ENCODE measurements at places on chromosomes 3 and 15.
A peak's percentile ranks its signal among the peaks of the same experiment; 100 is the strongest.

DNA sequence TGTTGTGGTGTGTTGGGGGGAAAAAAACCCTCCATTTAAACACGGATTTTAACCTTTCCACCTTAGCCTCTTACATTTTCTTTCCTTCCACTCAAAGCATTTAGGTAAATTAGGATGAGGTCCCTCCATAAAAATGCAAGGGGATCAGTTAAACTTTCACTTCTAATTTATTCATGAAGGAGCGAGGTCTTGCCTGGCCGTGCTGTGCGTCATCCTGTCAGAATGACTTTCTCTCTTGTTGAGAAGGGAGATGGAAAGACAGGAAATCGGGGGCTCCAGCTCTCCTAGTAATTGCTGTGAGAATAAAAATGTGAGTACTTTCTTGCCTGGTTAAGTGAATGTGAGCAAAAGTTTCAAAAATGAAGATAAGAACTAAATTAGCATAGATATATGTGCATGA, 962.3 kb upstream of the NR2F2 start:
- DNase-seq: no peak

- no peak for DNase-seq
Measured at GRCh38 chr3:142896996-142897395, 8.1 kb upstream of the PCOLCE2 start.

GRCh38 chr15:45402955-45403877, 24.9 kb upstream of the GATM start:
- DNase-seq: peak; percentile 44

DNA sequence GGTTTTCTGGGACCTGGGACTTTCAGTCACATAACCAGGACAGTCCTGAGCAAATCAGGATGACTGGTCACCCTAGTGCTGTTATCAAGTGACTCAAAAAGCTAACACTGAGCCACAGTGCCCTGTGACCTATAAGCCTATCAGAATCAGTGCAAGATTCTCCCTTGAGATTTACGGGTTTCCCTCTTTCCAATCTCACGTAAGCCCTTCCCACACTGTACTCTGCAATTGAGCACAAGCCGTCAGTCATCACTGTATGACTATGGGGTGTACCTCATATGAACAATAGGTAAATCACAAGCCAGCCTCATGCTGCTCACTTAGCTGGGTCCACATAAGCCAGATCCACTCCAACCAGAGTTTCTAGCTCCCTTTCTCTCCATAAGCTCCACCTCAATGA, 21.0 kb upstream of the CLDN18 start:
- DNase-seq: peak; percentile 28

- no peak for DNase-seq
Measured at GRCh38 chr3:50467919-50468318, 35.5 kb downstream of the CACNA2D2 start.

DNA sequence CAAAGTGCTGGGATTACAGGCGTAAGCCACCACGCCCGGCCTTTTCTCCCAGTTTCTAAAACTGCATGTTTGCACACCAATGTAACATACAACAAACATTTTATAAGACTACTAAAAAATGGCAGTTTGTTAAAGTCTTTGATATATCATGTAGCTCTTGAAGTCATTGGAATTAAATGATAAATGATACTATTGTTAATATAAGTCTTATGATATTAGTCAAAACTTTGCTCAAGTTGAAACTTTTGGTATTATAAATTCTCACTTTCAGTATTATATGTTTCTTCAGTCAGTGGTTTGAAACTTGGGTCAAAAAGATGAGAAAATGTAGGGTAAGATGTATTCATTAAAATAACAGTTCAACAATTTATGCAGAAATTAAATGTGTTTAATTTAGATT, 117.6 kb upstream of the TBL1XR1 start:
- DNase-seq: no peak

- no peak for DNase-seq
Measured at GRCh38 chr3:163071713-163072112, 1575.1 kb downstream of the OTOL1 start.

DNA sequence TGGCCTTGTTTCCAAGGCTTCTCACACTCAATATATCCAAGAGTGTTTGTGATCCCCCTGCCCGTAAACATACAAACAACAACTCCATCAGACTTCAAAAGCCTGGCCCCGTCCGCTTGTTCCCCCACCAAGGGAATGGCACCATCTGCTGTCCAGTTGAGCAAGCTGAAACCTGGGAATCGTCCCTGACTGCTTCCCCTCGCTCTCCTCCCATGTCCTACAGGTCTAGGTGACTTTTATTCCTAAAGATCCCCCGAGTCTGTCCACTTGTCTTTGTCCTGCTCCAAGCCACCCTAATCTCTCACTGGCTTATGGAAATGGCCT, 27.9 kb upstream of the FAM174B start:
- no peak for DNase-seq

DNA sequence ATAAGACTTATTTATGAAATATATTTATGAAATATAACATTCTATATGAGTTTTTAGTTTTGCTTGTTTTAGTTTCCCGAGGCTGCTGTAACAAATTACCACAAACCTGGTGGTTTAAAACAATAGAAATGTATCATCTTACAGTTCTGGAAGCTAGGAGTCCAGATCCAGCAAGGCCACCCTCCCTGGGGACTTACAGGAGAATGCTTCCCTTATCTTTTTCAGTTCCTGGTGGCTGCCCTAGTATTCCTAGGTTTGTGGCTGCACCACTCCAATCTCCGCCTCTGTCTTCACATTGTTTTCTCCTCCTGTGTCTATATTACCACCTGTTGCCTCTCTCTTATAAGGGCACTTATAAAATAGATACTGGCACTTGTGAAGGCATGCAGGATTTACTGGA, 877.8 kb downstream of the TUSC7 start:
- DNase-seq: no peak

Measured in GM10248 (cell line).